Breast epithelium (tissue), 4 donors: ENCODE measurements at places on chromosomes 6 and 20. TPM values are rescaled to one million over a fixed set of nuclear protein-coding genes. Genes with fewer than 3 reads are reported as not detected.

DNA sequence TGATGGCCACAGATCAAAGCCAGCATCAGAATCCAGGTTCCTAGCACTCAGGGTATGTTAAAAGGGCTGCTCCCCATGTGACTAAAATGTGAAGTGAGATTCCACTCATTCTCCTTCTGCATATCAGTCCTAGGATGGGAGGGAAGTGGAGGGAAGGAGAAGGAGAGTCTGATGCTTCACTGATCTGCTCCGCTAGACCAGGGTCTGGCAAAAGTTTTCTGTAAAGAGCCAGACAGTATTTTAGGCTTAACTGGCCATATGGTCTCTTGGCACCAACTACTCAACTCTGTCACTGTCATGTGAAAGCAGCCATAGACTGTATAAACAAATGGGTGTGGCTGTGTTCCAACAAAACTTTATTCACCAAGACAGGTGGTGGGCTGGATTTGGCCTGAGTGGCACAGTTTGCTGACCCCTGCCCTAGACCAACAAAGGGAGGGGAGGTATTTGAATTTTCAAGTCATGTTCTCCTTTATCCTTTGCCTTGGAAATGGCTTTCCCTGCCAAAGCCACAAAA is 22.6 kb downstream of the GHRH start:
- DNase-seq = no peak

The CDC40 gene
- total RNA-seq = 27.4 TPM

GRCh38 chr6:161211380-161212035 is 62.4 kb downstream of the AGPAT4 start:
- no peak for DNase-seq

DNA sequence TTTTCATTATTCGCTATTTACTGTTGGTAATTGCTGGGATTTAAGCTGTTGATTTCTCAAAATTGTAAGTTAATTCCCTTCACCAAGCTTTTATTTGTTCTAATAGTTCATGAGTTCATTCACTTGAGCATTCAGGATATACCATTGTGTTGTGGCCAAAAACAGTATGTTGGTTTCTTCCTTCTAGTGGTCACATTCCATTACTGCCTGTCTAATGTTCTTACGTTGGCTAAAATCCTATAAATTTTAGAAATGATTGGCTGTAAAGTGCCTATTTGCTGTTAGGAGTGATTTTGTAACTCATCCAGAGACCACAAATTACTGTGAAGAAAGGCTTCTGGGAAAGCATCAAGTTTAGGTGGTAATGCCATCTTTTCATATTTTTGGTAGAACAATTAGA is 76.3 kb downstream of the FARS2 start:
- DNase-seq = no peak

The STX11 gene
- total RNA-seq = 22.8 TPM

The HLA-DPA1 gene
- 116 TPM for total RNA-seq

- DNase-seq = no peak
Measured at GRCh38 chr6:12401200-12401599, 111.0 kb downstream of the EDN1 start.
